ENCODE measurements at places on chromosomes 16 and 17.

GRCh38 chr17:29577385-29578211, 9.1 kb downstream of the TP53I13 start:
- DNase-seq = no peak

DNA sequence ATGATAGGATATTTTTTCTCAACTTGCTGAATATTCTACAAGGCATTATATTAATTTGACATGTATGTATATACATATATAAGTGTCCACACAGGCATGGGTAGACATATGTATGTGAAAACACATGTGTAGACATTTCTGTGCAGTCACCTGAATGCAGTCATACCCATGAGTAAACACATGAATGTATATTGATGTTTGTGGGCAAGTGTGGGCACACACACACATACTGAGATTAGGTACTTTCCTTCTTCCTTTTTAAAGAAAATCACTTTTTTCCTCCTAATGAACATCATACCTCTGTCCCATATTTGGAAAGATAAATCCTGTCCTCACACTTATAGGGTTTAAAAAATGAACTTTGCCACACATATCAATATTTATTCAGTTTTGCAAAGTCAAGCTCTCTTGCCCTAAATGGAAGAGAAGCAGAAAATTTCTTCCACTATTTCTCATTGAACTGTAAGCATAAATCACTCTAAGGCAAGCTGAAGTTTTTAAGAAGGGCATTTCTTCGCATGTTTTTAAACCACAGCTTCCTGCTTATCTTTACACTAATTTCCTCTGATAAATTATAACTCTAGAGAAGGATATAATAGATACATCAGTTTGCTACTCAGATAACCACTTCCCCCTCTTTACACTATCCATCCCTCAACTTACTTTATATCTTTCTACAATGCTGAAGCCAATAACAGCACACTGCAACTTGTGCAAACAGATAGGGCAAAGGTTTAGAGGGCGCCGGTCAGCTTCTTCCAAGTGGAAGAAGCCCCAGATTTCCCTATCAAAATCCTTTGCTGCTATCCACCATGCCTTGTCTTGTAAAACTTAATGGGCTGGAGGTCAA, 49.6 kb upstream of the LRRC37A3 start:
- no peak for DNase-seq

- DNase-seq = peak; percentile 60
Measured at GRCh38 chr17:58303971-58304749, 23.4 kb upstream of the MPO start.

DNA sequence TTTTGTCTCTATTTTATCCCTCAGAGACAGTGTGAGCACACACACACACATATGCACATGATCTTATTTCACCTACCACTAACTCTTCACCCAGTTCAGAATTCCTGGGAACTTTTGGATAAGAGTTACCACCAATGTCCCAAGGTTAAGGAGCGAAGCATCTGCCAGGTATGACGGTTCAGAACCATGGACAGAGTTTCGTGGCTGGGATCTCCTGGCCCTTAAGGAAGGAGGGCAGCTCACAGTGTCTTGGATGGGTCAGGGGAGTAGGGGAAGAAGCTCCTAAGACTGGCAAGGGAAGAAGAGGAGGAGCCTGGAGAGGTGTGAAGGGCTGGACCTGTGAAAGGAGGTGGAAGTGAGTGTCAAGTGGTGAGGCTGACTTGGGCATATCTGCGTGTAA, 23.0 kb upstream of the TMEM132E start:
- no peak for DNase-seq

GRCh38 chr17:57099165-57099564, 14.1 kb downstream of the AKAP1 start:
- no peak for DNase-seq

GRCh38 chr17:79041041-79041570, 17.1 kb downstream of the C1QTNF1 start:
- no peak for DNase-seq

DNA sequence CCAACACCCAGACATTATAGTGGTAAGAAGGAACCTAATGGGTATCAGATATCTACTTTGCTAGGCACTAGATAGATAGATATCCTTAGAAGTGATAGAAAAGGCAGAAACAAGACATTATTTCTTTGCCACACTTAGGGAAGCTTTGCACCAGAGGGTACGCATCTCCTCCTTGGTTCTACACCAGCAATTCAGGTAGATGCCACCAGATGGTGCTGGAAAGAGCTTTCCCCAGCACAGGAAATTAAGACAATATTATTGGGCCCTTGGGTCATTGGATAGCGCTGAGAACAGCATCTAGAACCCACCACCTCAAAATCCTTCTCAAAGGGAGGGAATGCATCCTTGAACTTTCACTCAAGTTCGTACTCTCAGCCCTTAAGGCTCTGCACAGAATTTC, 173.8 kb upstream of the CCL2 start:
- DNase-seq = no peak

GRCh38 chr17:9291912-9292560, 270.7 kb downstream of the NTN1 start:
- peak; percentile 32 for DNase-seq

- DNase-seq = no peak
Measured at GRCh38 chr17:34464812-34465211, 101.8 kb upstream of the CCL1 start.

DNA sequence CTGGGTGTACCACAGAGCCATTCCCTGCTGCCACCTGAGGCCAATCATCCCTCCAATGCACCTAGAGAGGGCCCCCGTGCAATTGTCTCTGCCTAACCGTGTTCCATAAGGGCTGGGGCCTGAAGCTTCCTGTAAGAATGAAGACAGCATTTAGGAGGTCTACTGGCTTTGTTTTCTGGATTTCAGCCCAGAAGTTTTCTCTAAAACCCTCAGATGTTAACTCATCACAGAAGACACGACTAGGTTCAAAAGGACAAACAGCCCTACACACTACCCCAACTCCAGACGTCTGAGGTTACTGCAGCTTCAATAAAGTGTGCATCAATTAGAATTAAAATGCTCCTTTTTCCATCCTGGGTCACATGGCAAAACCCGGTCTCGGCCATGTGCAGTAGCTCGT, 10.8 kb upstream of the DRG2 start:
- DNase-seq = no peak

DNA sequence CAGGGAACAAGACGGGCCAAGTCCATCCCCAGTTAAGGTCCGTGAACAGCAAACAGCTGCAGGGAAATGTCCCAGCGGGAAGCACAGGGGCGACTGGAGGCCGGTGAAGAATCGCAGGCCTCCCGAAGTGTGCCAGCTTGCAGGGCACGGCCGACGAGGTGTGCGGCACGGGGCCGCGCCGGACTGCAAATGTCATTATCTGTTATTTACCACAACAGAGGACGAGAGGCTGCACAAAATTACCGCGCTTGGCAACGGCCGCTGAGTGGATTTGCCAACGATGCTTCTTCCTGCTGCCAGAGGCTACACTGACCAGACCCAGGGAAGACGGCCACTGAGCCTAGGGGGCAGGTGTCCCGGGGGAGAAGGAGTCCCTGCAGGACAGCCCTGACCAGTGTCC, 53.1 kb downstream of the RPH3AL start:
- no peak for DNase-seq

DNA sequence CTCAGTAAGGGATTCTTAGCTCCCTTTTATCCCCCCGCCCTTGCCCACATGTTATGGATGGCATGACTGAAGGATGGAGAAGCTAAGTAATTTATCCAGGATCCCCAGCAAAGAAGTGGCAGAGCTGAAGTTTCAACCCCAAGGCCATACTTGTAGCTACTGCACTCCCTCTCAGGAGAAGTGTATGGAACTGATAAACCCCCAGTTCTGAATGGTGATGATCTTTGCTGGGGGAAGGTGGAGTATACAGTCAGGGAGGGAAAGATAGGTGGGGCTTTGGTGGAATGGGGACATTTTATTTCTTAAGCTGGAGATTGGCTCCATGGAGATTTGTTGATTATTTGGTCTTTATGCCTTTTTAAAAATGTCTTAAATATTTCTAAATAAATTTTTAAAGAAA, 58.3 kb downstream of the TNRC6C start:
- DNase-seq = no peak

- DNase-seq = no peak
Measured at GRCh38 chr16:90020260-90020837, 1.1 kb upstream of the DBNDD1 start.

GRCh38 chr16:66431760-66432159, 4.7 kb downstream of the BEAN1 start:
- DNase-seq = no peak

DNA sequence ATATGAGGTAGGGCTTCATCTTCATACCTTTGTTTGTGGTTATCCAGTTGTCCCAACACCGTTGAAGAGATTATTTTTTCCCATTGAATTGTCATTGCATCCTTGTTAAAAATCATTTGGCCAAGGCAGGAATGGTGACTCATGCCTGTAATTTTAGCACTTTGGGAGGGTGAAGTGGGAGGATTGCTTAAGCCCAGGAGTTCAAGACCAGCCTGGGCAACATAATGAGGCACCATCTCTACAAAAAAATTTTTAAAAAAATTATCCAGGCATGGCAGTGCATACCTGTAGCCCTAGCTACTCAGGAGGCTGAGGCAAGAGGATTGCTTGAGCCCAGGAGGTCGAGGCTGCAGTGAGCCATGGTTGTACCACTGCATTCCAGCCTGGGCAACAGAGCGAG, 223.9 kb downstream of the TANC2 start:
- DNase-seq = no peak

DNA sequence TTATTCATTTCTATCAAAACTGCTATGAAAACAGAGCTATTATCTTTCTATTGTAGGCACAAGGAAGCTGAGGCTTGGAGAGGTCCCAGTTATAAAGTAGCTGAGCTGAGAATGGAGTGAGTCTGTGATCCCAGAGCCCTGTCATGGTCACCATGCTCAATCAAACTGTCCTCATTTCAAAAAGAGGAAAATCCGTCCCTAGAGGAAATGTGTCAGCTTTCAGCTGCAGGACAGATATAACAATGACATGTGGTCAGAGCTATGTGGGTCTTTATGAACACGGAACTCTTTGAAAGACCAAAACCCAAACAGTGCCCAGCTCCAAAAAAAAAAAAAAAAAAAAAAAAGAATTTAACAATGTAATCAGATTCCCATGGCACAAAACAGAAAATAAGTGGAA, 266.1 kb downstream of the XYLT1 start:
- no peak for DNase-seq

DNA sequence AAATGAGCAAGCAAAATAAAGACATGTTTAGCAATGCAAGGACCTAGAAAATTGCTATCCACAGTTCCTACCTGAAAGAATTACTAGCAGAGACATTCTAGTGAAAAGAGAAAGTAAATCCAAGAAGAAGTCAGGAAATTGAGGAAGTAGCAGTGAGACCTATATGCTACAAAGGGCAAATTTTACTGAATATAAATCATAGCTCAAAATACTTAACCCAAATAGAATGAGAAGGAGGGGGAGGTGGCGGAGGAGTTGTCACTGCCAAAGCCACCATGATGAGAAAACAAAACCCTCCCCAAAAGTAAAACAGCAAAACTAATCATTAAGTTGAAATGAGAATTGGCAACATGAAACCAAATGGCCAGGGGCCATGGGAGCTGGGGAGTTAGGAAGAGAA, 39.3 kb downstream of the PITPNM3 start:
- no peak for DNase-seq

DNA sequence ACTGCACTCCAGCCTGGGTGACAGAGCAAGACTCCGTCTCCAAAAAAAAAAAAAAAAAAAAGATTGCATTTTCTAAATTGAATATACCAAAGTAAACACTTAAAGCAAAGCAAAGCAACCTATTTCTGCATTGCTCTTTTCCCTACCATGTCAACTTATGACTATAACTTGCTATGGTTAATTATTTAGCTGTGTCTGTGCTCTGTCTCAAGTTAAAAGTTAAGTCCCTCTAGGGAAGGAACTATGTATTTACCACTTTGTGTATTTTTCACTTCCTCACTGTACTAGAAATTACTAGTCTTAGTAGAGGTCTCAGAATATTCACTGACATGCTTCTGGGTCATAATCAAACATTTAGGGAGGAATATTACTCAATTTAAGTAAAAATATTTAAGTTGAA, 711.7 kb upstream of the SOX9 start:
- DNase-seq = no peak

GRCh38 chr16:87844120-87844733, 25.1 kb downstream of the SLC7A5 start:
- no peak for DNase-seq

- no peak for DNase-seq
Measured at GRCh38 chr16:87724490-87725291, 41.1 kb downstream of the KLHDC4 start.

DNA sequence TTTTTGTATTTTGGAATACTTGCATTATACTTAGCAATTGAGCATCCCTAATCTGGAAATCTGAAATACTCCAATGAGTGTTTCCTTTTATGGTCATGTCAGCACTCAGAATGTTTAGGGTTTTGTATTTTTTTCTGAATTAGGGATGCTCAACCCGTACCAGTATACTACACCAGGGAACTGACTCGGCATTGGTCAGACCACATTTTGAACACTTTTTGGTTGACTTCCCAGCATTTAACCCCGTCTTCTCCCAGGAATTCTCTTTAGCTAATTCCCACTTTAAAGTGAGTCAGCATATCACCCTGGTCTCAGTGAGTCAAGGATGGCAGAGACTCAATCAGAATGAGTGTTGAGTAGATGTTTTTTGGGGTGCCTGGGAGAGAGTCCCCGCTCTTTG, 177.9 kb downstream of the SPECC1 start:
- DNase-seq = no peak

GRCh38 chr17:80426671-80427326, 11.8 kb downstream of the ENDOV start:
- peak; percentile 87 for DNase-seq

DNA sequence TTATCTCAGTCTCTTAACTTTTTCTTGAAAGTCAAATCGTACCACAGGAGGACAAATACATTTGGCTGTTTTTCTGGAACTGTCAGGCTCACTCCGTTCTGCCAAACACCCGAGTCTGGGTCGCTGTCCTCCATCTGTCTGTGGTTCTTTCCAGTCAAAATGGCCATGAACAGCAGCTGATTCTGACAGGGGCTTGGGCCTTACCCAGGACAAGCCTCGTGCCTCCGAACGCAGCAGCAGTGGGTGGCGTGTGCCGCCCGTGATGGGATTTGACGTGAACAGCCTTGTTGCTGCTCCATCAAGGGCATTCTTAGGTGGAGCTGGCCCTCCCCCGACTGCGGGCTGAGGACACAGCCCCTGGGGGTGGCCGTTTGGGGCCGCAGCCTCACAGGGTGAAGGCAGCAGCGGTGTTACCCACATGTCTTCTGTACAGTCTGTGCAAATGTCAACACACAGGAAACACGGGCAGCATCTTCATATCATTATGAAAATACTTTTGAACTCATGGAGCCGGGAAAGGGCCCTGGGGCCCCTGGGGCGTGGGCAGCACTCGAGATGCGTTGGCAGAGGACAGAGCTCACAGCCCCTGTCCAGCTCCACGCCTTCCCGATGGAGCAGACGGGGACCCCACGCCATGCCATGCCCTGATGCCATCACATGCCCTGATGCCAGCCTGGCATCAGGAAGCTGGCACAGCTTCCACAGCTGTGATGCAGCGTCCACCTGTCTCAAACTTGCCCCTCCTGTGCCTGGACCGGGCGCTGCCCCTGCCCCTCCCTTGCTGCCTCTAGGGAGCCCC, 8.6 kb upstream of the ACSF3 start:
- DNase-seq = no peak

GRCh38 chr17:16873174-16874035, 98.5 kb downstream of the TNFRSF13B start:
- DNase-seq = peak; percentile 41

All from stimulated activated CD4-positive, alpha-beta T cell treated with anti-CD3 and anti-CD28 coated beads, Interleukin-2, amount 100 ng/mL, for 48 hours (primary cell).